HuH-7 (cell line): ENCODE measurements at places on chromosomes 5 and 9.

- no peak for DNase-seq
Measured at GRCh38 chr5:116673453-116673852, 98.8 kb upstream of the SEMA6A start.

DNA sequence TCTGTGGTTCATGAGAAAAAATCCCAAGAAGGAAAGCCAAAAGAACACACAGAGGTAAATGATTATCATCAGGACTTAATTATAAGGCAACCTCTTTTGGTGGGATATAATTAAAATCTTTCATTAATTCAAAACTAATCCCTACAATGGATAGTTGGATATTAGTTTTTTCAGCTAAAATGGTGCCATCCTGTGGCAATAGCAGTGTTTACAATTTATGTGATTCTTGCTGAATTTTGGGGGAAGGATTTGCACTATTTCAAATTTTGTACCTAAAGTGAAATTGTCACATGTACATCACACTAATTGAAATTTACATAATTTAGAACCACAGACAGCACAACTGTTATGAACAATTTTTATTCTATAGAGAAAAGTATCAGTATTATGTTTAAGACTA, 67.0 kb downstream of the CAST start:
- no peak for DNase-seq

- DNase-seq, result no peak
Measured at GRCh38 chr5:136309932-136310598, 55.3 kb downstream of the TRPC7 start.

DNA sequence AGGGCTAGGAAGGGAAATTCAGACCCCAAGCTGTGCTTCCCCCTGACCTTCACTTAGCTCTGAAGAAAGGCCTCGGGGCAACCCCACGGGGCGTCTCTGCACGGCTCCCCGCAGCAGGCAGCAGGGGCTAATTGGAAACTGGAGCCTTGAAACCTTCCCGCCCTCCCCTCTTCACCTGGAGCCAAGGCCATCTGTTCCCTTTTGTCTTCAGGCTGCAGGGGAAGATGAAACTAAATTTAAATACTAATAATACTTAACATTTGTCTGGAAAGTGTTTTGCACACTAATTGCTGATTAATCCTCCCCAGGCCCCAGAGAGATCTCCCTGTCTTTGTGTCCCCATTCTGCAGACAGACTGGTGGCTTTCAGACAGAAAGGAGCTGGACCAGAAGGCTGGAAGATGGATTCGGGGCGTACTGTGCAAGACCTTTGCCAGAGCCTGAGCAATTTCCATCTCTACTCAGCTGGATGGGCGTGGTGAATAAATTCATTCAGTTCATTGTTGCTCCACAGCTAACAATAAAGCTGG, 34.1 kb upstream of the CPLX2 start:
- DNase-seq, result no peak

- no peak for DNase-seq
Measured at GRCh38 chr5:177365845-177366527, 8.3 kb downstream of the RGS14 start.

GRCh38 chr5:158635565-158635964, 464.2 kb downstream of the EBF1 start:
- no peak for DNase-seq
